Esophagus muscularis mucosa (tissue), 4 donors: ENCODE measurements at places on chromosomes 12 and 14. TPM values are rescaled to one million over a fixed set of nuclear protein-coding genes. Genes with fewer than 3 reads are reported as not detected.

DNA sequence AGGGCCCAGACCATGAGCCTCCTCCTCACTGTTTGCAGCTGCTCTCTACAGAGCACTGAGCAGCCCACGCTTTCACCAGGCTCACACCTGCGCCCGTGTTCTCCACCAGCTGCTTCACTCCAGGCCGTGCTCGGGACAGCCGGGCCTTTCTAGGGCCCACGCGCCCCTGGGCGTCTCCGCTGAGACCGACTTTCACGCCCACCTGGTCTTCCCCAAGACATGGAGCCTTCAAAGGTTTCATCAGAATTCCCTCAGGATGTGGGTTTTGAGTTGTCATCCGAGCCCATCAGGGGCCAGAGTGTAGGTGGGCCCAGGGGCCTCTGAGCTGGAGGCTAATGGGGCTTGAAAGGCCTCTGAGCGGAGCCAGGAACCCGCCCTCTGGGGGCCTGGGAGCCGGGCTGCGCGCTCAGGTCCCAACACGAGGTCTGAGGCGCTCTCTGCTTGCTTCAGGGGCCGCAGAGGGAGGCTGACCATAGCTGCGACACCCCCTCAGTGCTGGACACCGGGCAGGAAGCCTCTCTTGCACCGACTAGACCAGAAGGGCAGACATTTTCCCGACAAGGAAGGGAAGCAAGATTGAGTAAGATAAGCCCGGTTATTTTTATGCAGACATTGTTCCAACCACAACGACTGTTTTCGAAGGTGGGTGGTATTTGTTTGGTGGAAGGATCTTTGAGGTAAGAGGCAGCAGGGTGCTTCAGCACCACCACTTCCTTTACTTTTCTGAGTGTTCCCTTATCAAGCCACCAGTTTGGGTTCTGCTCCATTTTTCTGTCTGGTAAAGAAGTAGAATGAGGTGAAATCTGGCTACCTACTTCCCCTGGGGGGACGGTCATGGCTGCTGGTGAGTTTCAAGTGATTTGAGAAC is 125.0 kb upstream of the FUT8 start:
- DNase-seq: no peak

DNA sequence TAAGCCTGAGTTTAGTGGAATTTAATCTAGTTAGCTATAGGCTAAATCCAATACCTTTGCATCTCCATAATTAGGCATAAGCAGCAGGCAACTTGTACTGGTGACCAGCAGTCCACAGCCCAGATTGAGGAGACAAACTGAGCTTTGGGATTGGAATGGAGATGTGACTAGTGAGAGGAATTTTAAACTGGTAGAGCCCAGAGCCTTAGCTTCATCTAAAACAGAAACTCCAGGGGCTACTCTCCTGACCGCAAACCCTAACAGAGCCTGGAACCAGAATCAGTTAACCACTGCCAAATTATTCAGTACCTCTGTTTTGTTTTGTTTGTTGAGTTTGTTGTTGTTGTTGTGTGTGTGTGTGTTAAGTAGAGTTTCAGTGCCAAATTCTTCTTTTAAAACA is 53.2 kb downstream of the TSPAN19 start:
- no peak for DNase-seq

DNA sequence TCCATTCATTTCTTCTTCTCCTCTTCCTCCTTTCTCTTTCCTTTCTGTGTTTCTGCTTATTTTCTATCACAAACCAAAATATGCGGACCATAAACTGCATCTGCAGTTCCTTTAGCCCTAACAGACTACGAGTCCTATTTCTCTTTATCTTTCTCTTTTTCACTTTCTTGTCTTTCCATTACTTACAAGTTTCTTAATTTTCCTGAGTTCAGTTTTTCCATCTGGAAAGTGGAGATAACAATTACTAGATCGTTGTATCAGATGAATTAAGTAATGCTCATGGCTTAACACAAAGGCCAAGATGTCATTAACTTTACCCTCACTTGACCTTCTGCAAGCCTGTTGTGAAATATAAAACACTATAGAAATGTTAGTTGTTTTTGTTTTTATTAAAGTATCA is 983 bp upstream of the COPS7A start:
- no peak for DNase-seq

DNA sequence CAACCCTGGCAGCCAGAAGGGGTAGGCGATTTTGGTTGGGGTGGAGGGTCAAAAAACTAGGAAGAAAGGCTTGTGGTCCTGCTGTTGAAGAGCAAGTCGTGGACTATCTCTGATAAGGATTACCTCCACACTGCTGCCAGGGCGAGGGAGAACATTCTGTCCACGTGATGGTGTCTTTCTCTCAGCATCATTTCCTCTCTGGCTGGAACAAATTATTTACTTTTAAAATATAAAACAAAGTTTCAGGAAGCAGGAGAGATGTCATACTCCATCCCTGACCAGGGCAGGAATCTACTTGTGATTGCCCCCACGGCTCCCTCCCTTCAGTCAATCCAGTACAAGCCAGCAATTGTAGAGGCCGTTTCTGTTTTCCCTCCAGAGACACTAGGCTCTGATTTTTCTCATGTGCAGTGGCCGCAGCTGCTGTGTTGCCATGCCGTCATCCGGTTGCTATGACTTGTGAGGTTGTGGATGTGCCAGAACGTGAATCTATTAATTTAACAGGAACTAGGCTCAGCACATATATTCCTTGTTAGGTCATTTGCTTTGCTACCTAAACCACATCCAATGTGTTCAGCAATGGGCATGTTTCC is 61.5 kb upstream of the PTGR2 start:
- DNase-seq: no peak

GRCh38 chr12:130281153-130281799 is 56.4 kb upstream of the PIWIL1 start:
- no peak for DNase-seq

DNA sequence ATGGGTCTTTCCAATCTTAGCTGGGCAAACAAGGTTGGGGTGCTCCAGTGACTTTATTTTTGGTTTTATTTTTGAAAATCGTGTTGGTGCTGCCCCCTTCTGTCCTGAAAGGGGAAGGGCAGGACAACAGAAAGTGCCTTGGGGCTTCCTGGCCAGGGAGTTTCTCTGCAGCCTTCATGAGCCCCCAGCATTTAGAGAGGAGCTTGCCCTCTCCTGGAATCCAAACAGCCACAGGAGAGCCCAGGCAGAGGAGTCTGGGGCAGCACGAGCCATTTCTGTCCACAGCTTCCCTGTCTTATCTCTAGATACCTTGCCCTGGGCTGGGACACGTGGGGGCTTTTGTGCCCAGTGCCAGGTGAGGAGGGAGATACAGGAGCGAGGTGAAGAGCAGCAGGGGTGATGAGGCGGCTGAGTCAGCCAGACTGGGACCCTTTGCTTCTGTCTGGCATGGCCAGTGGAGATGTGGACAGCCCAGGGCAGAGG is 4.4 kb upstream of the C1RL start:
- no peak for DNase-seq

- DNase-seq: no peak
Observed at GRCh38 chr12:110619534-110619953, 5.6 kb downstream of the TCTN1 start.

DNA sequence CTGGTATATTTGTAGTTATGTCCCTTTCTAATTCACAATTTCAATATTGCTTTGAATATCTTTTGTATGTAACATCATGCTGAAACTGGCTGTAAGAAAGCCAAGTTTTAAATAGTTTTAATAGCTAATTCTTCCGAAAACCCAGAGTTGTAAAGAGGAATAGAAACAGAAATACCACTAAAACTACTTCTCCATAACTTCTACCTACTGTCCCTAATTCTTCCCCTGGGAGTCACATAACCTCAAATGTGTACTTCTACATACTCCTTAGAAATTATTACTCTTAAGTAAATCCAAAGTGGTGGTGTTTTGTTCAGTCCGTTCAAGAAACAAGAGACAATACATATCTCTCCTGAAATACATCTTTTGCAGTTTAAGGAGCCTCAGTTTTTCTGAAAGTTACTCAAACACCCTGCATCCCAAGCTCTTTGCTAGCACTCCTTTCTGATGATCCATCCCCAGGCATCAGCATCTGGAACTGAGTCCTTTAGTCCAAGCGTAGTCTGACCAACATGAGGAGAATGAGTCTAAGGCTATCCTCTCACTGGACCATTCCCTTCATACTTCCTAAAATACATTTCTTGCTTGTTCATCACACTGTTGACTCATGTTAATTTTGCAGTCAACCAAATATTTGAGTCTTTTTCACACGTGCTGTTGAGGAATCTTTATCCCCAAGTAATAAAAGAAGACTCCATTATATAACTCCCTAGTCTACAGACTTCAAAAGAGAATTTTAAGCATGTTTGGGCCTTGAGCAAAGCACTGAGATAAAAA is 214.3 kb upstream of the NUDT4 start:
- DNase-seq: no peak

GRCh38 chr14:81464253-81465002 is 64.3 kb upstream of the STON2 start:
- DNase-seq: no peak

- DNase-seq: no peak
Observed at GRCh38 chr12:3179731-3180130, 102.6 kb downstream of the TSPAN9 start.

- no peak for DNase-seq
Observed at GRCh38 chr12:72102150-72102549, 163.5 kb downstream of the TPH2 start.

Gene PTCSC3
- not detected for total RNA-seq

Gene SRRM4
- total RNA-seq: not detected

Gene NTN4
- 51.3 TPM for total RNA-seq

Gene TPI1
- total RNA-seq: 352 TPM
